ENCODE measurements at places on chromosomes 7 and 10. TPM values are rescaled to one million over a fixed set of nuclear protein-coding genes. Genes with fewer than 3 reads are reported as not detected.

OR2A42 gene
- total RNA-seq: not detected

NRCAM gene
- 41.0 TPM for total RNA-seq

PKD2L1 gene
- 0.26 TPM for total RNA-seq

IFIT2 gene
- total RNA-seq: 1.4 TPM

CYP51A1 gene
- 82.8 TPM for total RNA-seq

C10orf71 gene
- total RNA-seq: not detected

STEAP1 gene
- total RNA-seq: 3.4 TPM

FAM241B gene
- 8.8 TPM for total RNA-seq

FIGNL1 gene
- total RNA-seq: 15.8 TPM

TSPAN12 gene
- 14.8 TPM for total RNA-seq

TUBB8 gene
- 0.46 TPM for total RNA-seq

GRID2IP gene
- total RNA-seq: 1.6 TPM

SEMA3D gene
- total RNA-seq: 87.6 TPM
